Astrocyte of the spinal cord (primary cell): ENCODE measurements at places on chromosomes 7 and 10.

DNA sequence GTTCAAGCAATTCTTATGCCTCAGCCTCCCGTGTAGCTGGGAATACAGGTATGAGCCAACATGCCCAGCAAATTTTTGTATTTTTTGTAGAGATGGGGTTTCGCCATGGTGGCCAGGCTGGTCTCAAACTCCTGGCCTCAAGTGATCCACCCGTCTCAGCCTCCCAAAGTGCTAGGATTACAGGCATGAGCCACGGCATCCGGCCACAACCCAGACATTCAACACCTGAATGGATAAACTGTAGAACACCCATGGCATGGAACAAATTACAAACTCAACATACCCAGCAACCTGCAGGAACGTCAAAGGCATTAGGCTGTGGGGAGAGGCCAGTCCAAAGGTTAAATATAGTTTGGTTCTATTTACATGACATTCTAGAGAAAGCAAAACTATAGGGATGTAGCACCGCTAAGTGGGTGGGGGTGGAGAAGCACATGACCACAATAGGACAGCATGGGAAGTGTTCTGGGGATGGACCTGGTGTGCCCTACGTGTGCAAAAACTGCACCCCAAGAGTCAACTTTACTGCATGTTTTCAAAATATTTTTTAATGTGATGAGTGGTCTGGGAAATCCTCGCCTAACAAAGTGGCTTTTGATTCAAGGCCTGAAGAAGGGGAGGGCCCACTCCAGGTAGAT is 6.5 kb upstream of the PGAM2 start:
- DNase-seq = no peak

- DNase-seq = peak; percentile 99
These were observed 93.6 kb upstream of the COL1A2 start for GRCh38 chr7:94301024-94301586.

- DNase-seq = no peak
These were observed 34.9 kb downstream of the PRF1 start for GRCh38 chr10:70567603-70568002.

DNA sequence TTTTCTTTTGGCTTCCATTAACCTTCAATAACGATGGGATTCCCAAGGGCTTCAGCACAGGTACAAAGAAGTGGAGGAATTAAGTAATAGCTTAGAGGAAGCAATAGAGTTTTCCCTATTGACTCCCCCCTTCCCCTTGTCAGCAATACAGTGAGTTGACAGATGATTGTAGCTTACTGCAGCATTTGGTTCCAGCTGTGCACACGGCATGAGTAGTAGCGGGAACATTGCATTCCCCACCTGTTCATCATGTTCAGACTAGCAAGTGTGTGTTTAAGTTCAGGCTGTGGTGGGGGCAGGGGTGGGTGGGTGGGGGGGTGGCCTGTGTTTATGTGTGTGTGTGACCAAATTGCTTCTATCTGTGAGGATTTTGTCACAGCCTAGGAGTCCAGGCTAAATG is 4.6 kb upstream of the ADRA2A start:
- DNase-seq = no peak

DNA sequence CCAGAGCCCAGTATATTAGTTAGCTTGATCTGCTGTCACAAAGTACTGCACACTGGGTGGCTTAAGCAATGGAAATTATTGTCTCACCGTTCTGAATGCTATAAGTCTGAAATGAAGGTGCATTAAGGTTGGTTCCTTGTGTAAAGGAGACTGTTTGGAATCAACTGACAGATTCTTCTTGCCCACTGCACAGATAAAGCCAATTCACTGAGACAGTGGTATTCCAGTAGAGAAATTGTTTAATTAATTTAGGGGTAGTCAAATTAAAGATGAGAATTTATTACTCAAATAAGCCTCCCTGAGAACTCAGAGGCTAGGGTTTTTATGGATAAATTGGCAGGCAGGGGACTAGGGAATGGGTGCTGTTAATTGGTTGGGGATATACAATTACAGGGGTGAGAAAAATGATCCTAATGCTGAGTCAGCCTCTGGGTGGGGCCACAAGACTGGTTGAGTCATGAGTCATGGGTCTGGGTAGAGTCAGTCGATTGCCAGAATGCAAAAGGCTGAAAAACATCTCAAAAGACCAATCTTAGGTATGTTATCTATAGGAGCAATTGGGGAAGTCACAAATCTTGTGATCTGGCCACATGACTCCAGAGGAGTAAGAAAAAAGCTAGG is 23.5 kb upstream of the SAMD9L start:
- no peak for DNase-seq

DNA sequence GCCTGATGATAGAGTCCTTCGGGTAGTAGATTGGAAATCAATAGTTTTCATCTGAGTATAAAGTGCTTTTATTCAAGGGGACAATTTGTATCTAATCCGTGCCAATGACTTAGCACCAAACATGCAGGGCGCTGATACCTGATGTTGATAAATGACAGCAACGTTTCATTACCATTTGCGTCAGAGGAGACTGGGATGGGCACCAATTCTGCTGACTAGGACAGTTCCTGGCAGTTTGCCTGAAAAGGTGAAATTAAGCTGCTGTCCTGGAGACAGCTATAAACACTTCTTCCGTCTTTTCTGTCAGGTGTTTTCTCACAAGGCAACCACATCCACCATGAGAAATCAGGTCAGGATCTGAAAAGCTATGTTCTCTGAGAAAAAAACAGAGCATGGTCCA is 1136.4 kb downstream of the TYW1 start:
- DNase-seq = no peak

GRCh38 chr7:50363327-50364060 is 59.0 kb downstream of the IKZF1 start:
- DNase-seq = no peak

DNA sequence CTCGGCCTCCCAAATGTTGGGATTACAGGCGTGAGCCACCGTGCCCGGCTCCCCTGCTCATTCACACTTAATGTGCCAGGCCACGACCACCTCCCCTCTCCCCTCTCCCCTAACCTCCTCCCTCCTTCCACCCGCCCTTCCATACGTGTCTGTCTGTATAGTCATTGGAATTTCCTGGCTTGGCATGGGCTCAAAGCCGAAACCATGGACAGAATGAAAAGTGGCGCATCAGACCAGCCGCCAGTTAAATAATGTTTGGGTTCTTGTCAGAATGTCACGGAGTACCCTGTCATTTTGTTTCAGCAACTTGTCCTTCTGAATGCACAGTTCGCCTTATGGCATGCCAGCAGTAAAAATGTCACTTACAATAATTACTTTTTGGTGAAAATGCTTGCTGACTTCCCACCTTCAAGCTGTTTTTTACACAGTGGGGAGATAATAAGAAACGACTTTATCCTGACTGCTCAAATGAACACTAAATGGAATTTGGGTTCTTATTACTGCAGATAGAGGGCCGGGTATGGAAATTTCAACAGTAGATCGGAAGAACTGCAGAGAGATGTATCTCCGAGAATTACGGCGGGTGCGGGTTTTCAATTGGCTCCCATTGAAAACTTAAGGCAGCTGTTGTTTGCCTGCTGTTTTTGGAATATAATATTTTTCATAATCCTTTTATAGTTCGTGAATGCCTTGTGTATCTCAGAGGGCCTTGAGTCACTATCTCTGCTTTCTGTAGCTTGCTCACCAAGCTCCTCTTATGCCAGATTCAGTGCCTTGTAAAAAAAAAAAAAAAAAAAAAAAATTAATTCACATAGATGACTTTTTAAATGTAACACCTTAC is 65.5 kb upstream of the SH2B2 start:
- peak; percentile 67 for DNase-seq

DNA sequence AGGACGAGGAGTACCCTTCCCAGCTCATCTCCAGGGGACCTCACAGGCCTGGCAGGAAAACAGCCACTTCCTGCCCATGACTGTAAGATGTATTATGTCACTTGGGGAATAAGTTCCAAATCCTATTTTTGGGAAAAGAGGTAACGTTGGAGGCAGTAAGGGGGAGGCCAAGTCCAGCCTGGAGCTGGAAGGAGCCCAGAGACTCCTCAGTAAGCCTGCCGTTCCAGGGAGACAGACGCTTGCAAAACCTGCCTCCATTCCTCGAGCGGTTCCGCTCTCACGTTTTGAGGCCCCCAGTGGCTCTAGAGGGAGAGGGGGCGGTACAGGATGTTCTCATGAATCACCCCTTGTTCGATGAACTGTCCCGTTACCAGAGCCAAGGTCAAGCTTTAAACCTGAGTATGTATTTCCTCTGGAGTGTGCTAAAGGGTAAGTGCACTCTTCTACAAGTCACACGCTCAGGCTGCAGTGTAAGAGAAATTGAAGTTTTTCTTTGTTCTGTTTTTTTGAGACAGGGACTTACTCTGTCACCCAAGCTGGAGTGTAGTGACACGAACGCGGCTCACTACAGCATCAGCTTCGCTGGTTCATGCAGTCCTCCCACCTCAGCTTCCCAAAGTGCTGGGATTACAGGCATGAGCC is 45.5 kb upstream of the CYTH3 start:
- DNase-seq = peak; percentile 62

DNA sequence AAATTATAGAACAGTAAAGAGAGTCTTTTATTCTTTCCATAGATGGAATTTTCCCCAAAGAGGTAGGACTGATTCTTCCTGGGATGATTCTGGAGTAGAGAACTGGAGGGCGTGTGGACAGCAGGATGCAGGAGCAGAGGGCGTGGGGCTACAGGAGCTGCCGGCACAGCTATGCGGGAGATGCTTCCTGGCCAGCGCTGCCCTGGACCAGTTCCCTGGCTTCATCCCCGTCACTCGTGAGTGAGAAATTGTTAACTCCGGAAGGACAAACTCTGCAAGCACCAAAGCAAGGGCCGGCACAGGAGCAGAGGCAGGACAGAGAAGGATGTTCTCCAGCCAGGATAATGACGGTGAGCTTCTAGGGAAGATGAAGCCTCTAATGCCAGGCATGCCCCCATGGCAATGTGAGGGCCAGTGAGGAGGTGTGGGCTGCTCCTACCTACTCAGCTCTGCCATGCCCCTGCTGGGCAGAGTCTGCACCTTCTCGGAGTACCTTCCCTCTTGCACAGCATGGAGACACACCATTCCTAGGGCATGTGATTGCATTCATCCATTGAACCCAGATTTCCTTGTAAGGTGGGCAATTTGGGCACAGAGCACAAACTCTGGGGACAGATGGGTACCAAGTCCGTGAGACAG is 760.9 kb upstream of the IGFBP3 start:
- DNase-seq = no peak

DNA sequence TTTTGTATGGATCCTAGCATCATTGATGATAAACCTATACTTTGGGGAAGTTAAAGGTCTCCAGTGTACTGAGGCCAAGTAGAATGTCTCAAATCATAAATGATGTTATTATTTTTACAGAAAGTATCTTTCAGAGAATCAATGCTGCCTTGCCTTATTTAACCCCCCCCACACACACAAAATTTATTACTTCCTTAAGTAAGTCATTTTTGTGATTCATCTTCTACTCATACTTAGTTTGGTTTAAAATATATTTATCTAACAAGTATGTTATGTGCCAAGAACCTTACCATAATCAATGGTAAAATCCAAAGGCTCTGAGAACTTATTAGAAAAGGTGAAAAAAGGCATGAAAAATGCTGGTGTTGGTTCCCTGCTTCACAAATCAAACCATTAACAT is 18.8 kb upstream of the CLDN12 start:
- peak; percentile 14 for DNase-seq

GRCh38 chr10:116671274-116671926 is 50.6 kb downstream of the PNLIPRP2 start:
- no peak for DNase-seq

- peak; percentile 74 for DNase-seq
These were observed 145.1 kb downstream of the SEMA3D start for GRCh38 chr7:85041605-85042216.

DNA sequence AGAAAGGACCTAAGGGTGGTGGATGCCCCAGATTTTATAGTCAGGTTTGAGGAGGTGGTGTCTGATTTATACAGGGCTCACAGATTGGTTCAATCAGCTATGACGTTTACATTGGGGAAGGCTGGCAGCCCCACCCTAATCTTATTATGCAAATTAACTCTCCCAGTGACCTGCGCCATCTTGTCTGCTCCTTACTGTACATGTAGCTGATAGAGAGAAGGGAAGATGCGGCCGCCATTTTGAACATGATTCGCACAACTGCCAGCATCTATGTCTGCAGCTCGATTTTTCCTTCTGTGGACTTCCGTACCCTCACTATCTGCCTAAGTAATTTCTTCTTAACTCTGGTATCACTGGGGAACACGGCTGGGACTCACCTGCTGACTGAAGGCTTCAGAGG is 619.0 kb upstream of the DPP6 start:
- DNase-seq = no peak

DNA sequence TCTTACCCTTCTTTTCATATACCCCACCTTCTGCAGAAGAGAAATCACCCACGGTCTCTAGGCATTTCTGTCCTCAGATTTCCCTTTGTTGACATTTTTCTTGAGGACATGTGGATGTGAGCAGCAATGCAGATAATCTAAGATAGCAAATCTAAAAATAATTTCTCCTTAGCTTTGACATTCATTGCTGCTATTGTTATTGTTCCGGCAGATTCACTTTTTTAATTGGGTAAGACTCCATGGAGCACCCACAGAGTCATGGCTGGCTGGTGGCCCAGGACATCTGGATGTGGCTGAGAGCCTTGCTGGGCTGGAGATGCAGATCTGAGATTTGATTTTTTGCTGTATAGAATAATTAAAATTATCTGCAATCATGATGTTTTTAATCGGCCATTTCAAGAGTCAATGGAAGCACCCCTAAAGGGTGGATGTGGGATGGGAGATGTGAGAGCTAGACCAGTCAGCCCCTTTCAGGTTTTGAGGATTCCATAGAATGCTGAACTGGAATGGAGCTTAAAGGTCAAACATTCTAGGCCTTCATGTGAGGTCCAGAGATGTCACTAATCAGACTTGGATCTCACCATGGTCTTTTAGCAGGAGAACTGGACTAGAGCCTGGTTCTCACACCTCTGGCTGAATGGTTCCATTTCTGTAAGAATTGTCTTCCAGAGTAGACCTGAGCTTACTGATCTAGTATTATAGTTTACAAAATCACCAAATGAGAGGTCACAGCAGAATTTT is 37.5 kb downstream of the TAS2R41 start:
- DNase-seq = peak; percentile 30

DNA sequence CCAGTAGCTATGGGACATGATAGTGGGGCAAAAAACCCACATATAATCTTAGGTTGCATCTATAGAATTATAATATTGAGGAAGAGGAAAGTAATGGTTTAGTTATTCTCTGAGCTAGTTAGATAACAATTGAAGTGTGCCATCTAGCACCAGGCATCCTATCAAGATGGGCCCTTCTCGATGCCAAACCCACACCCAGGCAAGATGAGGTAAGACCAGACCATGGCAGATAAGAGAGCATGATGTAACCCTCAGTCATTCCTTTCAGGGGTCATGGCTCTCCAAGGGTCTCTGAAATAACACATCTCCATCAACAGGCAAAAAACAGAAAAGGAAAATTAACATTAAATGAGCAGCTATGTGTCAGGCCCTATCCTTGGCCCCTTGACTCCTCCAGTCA is 128.7 kb downstream of the SH3PXD2A start:
- no peak for DNase-seq

DNA sequence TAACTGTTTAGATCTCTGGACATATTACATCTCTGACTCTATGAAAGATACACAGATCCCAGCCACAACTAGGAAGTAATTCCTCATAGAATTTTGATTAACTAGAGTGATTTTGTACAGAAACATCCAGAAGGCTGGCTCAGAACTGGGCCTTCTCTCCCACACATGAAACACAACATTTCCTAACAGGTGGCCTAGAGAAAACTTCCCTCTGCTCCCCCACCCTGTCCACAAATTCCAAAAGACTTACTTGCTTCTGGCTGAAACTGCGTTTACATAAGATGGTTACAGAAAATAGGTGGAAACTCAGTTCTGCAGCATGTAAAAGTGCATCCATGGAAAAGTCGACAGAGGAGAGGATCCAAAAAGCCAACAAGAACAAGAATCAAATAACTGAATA is 132.9 kb downstream of the FZD1 start:
- DNase-seq = no peak

GRCh38 chr7:5283421-5284303 is 919 bp downstream of the SLC29A4 start:
- no peak for DNase-seq
